Osteocyte (in vitro differentiated cells): ENCODE measurements at places on chromosomes 2 and 18. TPM values are rescaled to one million over a fixed set of nuclear protein-coding genes. Genes with fewer than 3 reads are reported as not detected.

EPG5 gene
- 30.9 and 33.3 TPM in 2 replicates for total RNA-seq

SCYGR4 gene
- total RNA-seq: not detected in 2 replicates

GRCh38 chr2:62076980-62077638 lies 118.8 kb upstream of the B3GNT2 start:
- peaks cover 34% of the 10 kb centered on the region for H3K4me1 ChIP-seq

- H3K4me1 ChIP-seq: no peaks in the 10 kb centered on the region
- H3K27ac ChIP-seq: no peak overlapping the region
- DNase-seq: no peak
Measured at GRCh38 chr18:2716394-2717326, 61.1 kb downstream of the SMCHD1 start.

GRCh38 chr18:6579486-6579885 lies 150.0 kb upstream of the ARHGAP28 start:
- no peak for DNase-seq
- no peaks in the 10 kb centered on the region for H3K4me1 ChIP-seq
- no peak overlapping the region for H3K4me3 ChIP-seq
- H3K36me3 ChIP-seq: peaks cover 5% of the 10 kb centered on the region
- H3K27me3 ChIP-seq: peaks cover 49% of the 10 kb centered on the region

GRCh38 chr2:149787206-149787605 lies 199.6 kb upstream of the MMADHC start:
- DNase-seq: no peak
- H3K27me3 ChIP-seq: no peaks in the 10 kb centered on the region
- no peak overlapping the region for H3K4me3 ChIP-seq
- no peak overlapping the region for H3K27ac ChIP-seq
- H3K4me1 ChIP-seq: no peaks in the 10 kb centered on the region
